ENCODE measurements at places on chromosomes 6 and 20. TPM values are rescaled to one million over a fixed set of nuclear protein-coding genes. Genes with fewer than 3 reads are reported as not detected.

GRCh38 chr6:30562470-30563425 is 5.7 kb downstream of the PRR3 start:
- no peaks in the 10 kb centered on the region for H3K36me3 ChIP-seq
- peaks cover 6% of the 10 kb centered on the region for H3K4me1 ChIP-seq
- H3K27me3 ChIP-seq, result no peaks in the 10 kb centered on the region
- H3K4me3 ChIP-seq, result no peak overlapping the region

GRCh38 chr20:40821429-40821828 is 132.4 kb upstream of the MAFB start:
- no peak for DNase-seq
- H3K27ac ChIP-seq, result no peak overlapping the region
- no peaks in the 10 kb centered on the region for H3K4me1 ChIP-seq
- no peaks in the 10 kb centered on the region for H3K27me3 ChIP-seq
- H3K36me3 ChIP-seq, result no peaks in the 10 kb centered on the region
- H3K4me3 ChIP-seq, result no peak overlapping the region

DNA sequence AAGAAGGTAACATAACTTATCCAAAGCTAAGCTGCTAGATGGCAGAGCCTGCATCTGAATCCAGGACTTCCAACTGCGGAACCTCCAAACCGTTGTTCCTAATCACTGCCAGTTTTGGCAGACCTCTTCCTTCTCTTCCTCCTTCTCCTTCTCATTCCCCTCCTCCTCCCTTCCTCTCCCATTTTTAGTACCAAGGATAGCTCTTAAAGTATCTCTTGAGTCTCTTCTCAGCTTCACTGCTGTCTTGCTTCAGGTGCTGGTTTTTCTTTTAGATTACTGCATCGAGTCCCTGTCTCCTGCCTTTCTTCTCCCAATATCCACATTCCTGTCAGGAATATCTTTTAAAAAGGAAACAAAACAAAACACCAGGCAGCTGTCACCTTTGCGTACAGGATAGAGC is 77.1 kb downstream of the CDYL start:
- DNase-seq, result no peak
- no peak overlapping the region for H3K4me3 ChIP-seq
- H3K27me3 ChIP-seq, result no peaks in the 10 kb centered on the region
- no peak overlapping the region for H3K27ac ChIP-seq
- H3K4me1 ChIP-seq, result no peaks in the 10 kb centered on the region

- no peak overlapping the region for H3K27ac ChIP-seq
- no peaks in the 10 kb centered on the region for H3K36me3 ChIP-seq
- peaks cover 7% of the 10 kb centered on the region for H3K4me1 ChIP-seq
- no peak overlapping the region for H3K4me3 ChIP-seq
- H3K27me3 ChIP-seq, result peaks cover 99% of the 10 kb centered on the region
Observed at GRCh38 chr6:1381481-1382330, 7.7 kb upstream of the FOXF2 start.

DNA sequence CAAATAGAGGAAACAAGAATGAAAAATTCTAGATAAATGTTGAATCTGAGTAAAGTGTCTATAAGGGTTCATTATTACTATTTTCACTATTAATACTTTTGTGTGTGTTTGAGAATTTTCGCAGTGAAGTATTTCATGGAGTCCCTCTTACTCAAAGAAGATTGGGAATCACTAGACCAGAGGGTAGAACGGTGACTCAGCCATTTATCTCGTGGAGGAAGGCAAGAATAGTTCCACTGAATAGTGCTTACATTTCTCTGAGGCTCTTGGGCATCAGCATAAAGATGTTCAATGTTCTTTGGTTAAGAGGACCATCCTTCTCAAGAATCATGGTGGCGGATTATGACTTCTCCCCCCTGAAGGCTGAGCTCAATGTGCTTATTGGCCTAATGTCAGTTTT is 376.7 kb upstream of the ARID1B start:
- no peak overlapping the region for H3K27ac ChIP-seq
- DNase-seq, result no peak
- H3K4me3 ChIP-seq, result no peak overlapping the region
- H3K36me3 ChIP-seq, result no peaks in the 10 kb centered on the region

GRCh38 chr6:154139892-154140291 is 100.9 kb downstream of the OPRM1 start:
- H3K4me1 ChIP-seq, result no peaks in the 10 kb centered on the region
- H3K36me3 ChIP-seq, result no peaks in the 10 kb centered on the region
- H3K4me3 ChIP-seq, result no peak overlapping the region

AP5S1 gene
- 11.1 TPM for total RNA-seq

SYNDIG1 gene
- total RNA-seq, result 0.48 TPM

BPIFB1 gene
- total RNA-seq, result 1.0 TPM

FAM83C gene
- total RNA-seq, result not detected

SOX18 gene
- total RNA-seq, result 3.2 TPM

HCRTR2 gene
- not detected for total RNA-seq

POFUT1 gene
- 38.7 TPM for total RNA-seq

DAAM2 gene
- 41.3 TPM for total RNA-seq

DYNLT1 gene
- total RNA-seq, result 48.2 TPM

HECA gene
- 49.3 TPM for total RNA-seq
